ENCODE measurements at places on chromosomes 13 and 19.

DNA sequence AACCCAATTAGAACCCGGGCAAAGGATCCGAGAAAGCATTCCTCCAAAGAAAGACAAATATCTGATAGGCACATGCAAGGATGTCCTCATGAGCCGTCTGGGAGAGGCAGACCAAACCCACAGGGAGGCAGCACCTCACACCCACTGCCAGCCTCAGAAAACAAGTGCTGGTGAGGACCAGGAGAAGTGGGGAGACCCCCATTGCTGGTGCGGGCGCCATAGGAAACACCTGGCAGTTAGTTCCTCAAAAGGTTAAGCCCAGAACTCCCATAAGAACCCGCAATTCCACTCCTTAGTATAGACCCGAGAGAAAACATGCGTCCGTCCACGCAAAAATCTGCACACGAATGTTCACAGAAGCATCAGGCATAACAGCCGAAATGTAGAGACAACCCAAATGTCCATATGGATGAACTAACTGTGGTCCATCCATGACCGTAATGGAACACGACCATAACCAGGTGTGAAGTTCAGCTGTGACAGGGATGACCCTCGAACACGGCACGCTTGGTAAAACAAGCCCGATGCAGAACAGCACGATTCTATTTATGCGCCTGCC, 7.9 kb downstream of the ZNF787 start:
- DNase-seq = no peak

DNA sequence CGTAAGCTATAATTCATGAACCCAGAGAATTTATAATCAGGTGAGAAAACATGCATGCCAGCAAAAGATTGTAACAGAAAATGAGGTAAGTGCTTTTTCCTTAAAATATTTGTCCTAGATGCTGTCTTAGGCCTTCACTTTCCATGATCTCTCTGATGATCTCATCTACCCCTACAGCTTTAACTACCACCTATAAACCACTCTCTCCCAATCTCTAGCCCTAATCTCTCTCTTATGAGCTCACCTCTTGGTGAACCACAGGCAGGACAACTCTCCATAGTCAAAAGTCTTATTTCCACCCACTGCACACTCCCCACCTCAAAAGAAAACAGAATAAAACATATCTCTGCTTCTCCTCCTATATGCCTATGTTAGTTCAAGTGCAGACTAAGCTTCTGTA, 137.1 kb downstream of the SLC7A1 start:
- DNase-seq = no peak

GRCh38 chr13:109309625-109310363, 476.6 kb downstream of the IRS2 start:
- no peak for DNase-seq

DNA sequence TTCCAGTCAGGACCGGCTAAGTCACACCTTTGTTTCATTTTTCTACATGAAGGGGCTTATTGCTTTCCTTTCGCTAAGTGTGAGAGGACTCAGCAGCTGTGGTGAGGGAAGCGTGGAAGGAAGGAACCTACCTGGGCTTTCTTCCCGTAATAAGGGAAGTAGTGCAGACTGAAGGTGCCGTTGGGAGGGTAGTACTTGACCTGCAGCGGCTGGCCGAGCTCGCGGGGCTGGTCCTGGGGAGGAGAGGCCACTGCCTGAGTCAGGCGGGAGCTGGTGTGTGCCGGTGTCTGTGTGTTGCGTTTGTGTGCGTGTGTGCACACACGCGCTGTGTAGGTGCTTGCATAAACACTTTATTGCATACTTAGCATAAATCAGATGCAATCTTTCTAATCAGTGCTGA, 7.7 kb downstream of the ATP4B start:
- DNase-seq = no peak

- DNase-seq = no peak
Observed at GRCh38 chr19:56681702-56682101, 10.1 kb upstream of the ZNF835 start.

DNA sequence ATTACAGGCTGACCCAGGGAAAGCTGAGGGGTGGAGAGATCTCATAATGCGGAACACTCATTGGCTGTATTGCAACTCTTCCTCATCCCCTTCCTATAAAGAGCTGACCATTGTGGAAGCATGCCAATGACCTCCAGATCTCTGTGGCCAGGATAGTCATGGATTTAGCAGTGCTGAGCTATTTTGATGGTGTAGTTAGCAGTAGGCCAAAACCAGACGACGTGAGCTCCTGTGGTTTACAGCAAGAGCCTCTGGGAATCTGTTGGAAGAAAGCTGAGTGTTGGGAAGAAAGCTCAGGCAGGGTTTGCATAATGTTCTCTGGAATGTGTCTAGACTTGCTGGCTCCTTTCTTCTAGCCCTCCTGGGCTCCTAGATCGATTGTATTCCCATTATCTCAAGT, 187.5 kb upstream of the GPC6 start:
- no peak for DNase-seq

DNA sequence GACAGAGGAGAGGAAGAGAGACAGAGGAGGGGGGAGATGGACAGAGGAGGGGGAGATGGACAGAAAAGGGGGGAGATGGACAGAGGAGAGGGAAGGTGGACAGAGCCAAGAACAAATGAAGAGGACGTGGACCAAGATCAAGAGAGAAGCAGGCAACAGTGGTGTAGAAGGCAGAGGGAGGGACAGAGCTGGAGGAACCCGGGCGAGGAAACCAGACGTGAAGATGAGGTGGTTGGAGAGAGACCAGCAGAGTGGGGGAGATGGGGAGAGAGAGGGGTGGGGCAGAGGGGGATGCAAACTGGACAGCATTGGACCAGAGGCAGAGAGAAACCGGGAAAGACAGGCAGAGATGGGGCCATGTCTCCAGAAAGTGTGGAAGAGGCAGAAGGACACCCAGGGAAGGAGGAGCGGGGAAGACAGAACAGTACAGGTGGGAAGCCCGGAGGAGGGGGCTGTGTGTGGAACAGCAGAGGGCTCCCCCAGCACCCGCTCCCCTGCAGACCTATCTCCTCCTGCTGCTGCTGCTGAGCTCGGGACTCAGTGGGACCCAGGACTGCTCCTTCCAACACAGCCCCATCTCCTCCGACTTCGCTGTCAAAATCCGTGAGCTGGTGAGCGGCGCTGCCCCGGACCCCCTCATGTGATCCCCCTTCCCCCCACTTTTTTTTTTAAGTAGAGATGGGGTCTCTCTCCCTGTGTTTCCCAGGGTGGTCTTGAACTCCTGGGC, 1.3 kb downstream of the FLT3LG start:
- no peak for DNase-seq

GRCh38 chr13:32600890-32601289, 14.6 kb downstream of the PDS5B start:
- no peak for DNase-seq

DNA sequence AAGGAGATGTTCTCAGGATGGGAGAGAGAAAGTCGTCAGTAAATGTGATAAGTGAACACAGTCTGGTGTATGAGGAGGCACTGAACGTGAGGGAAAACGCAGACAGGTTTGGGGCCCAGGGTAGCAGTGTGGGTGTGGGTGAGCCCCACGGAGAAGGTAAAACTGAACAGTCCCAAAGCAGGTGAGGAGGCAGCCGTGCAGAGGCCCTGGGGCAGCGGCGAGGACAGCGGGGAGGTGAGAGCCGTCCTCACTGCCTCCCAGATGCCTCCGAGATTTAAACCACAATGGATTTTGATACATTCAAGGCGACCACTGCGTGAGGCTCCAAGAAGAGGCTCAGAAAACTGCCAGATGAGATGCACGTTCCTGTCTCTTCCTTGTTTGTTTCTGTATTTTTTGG, 14.5 kb upstream of the SHC2 start:
- DNase-seq = no peak

DNA sequence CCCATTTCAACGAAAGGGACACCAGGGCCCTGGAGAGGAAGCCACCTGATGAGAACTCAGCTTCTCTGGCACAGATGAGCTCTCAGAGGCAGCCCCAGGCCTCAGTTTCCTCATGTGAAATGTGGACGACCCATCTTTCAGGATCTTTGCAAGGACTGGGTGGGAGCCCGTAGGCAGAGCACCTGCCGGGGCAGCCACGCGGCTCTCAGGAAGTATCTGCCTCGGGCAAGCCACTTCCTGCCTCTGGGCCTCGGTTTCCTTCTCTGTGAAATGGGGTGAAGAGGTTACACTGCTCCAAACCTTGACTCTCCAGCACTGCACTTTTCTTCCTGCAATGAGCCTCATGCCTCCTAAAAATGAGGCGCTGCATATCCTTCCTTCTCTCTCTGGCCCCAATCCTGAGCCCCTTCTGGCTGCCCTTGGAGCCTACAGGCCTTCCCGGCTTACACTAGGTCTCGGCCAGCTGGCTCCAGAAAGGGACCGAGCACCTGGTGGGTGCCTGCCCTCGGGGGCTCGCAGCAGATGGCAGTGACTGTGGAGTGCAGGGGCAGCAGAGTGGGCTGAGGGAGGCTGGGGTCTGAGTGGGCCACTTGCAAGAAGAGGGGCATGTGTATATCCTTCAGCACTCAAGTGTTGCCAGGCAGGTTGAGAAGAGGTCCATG, 3.5 kb downstream of the SSBP4 start:
- DNase-seq = no peak

DNA sequence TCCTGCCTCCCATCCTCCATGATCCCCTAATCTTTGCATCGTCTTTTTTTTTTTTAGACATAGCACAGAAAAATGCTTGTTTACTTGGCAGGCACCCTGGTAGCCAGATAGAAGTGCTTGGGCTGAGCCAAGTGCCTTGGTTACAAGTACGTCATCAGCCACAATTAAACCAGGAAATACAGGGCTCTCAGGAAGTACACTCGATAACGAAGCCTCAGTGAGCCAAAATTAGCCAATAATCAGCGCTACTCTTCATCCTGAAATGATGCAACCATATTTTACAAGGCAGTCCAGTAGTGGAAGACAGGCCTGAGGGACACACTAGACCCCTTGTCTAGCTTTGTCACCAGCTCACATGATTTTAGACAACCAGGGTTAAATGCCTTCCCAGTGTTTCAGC, 194.0 kb upstream of the NBEA start:
- no peak for DNase-seq

- no peak for DNase-seq
Observed at GRCh38 chr19:38402623-38402966, 298 bp upstream of the FAM98C start.

DNA sequence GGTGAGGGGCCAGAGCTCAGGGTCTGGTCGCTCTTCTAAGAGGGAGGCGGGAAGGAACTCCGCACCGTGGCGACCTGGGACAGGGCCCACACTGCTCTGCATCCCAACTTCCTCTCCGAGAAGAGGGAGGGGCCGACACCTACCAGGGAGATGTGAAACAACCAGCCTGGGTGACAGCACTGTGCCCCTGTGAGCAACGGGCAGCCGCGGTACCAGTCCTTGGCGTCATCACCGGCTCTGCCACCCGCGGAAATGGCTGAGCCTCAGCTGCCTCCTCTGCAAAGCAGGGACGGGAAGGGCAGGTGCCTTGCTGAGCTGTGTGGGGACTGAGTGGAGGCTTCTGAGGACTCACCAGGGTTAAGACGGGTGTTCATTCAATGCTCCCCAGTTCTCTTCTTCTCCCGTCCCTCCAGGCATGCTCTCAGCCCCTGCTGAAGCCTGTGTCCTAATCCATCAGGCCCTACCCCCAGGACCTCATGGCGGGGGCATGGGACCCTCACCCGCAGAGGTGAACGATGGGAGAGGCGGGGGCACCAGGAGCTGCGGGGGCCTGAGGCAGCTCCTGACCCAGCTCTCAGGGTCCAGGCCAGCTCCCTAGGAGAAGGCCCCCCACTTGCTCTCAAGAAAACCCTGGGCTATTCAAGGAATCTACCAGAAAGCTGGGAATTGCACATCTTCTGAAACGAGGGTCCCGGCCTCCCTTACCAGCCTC, 9.3 kb downstream of the ZNF787 start:
- peak; percentile 91 for DNase-seq

GRCh38 chr19:50815439-50815838, 8.1 kb downstream of the KLK1 start:
- DNase-seq = no peak

GRCh38 chr19:45158503-45159209, 2.1 kb downstream of the NKPD1 start:
- no peak for DNase-seq

DNA sequence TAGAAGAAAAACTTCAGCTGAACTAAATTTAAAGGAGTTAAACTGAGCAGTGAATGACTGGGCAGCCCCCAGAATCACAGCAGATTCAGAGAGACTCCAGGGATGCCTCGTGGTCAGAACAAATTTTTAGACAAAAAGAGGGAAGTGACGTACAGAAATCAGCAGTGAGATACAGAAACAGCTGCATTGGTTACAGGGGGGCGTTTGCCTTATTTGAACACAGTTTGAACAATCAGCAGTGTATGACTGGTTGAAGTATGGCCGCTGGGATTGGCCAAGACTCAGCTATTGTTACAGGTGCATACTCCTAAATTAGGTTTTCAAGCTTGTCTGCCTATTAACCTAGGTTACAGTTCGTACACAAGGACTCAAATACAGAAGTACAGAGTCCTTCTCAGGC, 2.2 kb upstream of the SPRYD7 start:
- peak; percentile 50 for DNase-seq

DNA sequence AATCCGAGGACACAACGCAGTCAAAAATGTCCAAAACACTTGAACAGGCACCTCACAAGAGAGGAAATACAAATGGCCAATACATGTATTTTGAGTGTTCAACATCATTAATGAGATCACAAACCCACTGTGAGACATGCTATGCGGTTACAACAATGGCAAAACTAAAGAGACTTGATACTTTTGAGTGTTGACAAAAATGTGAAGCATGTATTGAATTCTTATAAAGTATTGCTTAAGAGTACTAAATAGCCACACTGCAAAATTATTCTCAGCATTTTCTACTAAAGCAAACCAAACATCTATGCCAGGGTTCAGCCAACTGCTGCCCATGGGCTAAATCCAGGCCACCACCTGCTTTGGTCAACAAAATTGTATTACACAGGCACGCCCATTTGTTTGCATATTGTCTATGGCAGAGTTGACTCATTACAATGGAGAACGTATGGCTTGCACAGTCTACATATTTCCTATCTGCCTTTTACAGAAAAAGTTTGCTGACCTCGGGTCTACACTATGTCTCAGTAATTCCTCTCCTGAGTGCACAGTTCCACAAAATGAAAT, 135.3 kb downstream of the B3GLCT start:
- DNase-seq = no peak

GRCh38 chr13:112062571-112063570, 4.1 kb upstream of the SOX1 start:
- no peak for DNase-seq

DNA sequence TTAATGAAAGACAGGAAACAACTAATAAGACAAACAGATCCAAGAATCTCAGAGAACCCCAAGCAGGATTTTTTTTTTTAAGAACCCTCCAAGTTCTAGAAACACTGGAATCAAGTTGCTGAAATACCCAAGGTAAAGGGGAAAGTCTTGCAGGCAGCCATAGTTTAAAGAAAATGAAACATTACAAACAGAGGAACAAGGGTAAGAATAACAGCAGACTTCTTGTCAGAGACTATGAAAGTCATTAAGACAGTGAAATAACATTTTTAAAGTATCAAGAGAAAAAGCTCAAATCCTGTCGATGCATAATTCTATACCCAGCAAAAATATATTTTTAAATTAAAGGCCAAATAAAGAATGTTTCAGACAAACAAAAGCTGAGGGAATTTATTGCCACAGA, 67.1 kb downstream of the WASF3 start:
- DNase-seq = no peak

Data from CD14-positive monocyte (primary cell).